ENCODE measurements at places on chromosomes 7 and 10.

GRCh38 chr7:11120675-11121220 is 147.1 kb downstream of the PHF14 start:
- DNase-seq, result peak; percentile 3

DNA sequence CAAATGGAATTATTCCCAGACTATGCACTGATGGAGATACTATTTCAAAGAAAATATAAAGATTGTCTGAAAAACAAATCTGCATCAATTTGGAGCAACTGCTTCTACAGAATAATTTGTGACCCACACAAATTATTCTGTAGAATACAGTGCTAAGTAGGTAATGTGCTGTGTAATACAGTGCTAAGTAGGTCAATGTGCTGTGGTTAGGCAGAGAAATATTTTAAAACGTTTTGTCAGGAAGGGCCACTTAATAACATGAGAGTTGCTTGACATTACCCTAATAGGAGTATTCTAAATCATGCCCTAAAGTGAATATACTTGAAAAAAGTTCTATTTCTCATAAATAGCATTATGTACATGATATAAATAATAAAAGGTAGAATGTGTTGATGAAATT is 116.5 kb upstream of the KCND2 start:
- no peak for DNase-seq

DNA sequence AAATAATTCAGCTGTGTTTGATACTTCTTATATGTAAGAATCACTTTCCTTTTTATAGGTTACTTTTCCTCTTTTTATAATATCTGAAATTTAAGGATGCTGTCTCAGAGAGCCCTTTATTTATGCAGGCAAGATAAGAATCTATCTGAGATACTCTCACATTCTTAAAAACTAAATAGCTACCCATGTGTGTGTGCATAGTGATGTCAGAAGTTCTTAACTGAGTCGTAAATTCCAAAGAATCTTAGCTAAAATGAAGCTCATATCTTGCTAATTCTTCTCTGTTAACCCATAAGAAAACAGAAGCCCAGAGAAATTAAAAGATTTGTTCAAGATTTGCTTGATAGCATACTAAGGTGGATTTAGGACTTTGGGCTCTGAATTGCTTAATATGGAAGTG is 118.5 kb downstream of the PCDH15 start:
- no peak for DNase-seq

DNA sequence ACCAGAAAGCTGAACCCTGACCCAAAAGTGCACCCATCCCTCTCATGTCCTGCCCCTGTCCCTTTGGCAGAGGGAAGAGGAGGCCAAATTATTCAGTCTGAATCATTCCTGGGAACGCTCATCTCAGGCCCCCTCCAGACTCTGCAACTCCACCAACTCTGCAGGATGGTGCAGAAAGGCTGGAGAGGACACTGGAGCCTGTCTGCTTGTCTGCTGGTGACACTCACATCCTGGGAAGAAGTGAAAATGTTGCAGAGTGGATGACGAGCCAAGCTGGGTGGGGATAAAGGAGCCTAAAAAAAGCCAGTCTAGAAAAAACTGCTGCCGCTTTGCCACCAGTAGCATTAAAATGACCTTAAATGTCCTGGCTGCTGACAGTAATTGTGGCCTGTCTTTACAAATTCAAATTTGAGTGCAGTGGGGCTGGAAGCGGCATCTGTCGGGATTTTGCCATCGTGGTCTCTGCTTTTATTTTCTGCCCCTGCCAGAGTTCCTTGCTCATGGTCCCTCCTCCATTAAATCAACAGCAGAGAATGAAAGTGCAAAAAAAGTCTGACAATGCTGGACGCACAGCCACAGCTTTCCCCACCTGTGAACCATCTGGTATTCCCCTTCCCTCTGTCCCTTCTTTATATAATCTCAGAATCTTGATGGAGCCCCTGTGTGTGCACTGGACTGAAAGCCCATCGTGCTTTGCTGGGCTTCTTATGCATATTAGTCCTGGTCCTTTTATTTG is 63.9 kb downstream of the STK17A start:
- DNase-seq, result peak; percentile 52

DNA sequence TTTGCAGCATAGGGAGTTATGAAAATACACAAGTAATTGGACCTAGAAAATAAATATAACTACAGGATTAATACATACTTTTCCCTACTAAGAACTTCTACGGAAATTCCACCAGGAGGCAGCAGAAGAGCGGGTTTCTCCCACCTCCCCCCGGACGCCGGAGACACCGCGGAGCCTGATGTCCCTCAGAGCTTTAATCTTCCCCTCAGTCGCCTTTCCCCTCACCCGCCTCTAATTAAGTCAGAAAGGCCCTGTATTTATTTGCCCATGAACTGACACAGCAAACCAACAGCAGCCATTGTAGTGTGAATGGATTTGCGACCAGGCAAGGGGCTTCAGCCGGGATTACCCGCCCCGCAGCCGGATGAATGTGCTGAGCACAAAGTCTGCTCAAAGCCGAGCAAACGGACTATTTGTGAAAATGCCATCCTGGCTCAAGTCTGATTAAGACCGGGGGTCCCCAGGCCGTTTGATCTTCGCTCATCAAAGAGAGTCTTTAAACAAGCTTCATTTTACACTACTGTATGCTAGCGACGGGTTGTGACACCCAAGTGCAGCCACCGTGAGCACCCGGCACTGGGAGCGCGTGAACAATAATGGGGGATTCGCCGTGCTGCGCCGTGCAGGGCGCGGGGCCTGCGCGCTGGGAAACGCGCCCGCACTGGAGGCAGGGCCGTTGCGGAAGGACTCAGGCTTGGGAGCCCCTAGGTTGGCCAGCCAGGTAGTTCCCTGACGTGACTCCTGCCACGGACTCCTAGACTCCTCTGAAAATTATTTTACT is 5.6 kb upstream of the DKK1 start:
- peak; percentile 69 for DNase-seq

- no peak for DNase-seq
These were observed 320.2 kb downstream of the AHR start for GRCh38 chr7:17618652-17618974.

DNA sequence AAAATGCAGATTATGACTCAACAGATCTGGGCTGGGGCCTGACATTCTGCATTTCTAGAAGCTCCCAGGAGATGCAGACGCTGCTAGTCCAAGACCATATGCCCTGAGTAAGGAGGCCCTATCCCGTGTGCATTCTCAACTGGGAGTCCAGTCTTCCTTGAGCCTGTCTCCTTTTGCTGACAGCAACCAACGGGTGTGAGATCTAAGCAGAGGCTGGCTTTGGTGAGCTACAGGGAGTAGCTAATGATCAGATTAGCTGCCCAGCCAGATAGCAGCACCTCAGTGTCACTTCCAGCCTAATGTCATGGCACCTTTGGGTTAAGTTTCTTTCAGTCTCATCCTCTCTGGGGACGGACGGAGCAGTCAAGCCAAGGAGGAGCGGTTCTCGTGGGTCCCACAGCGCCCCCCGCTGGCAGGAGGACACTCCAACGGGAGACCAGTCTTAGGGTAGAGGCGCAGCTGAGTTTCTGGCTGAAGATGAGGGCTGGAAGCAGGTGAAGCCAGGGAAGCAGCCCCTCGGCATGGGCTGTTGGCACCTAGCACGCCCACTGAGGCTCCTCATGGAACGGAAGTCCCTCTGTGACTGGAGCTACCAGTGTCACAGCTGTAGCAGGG is 154.0 kb downstream of the CCDC3 start:
- peak; percentile 39 for DNase-seq

- peak; percentile 44 for DNase-seq
These were observed 699 bp downstream of the CLIP2 start for GRCh38 chr7:74289659-74290552.

DNA sequence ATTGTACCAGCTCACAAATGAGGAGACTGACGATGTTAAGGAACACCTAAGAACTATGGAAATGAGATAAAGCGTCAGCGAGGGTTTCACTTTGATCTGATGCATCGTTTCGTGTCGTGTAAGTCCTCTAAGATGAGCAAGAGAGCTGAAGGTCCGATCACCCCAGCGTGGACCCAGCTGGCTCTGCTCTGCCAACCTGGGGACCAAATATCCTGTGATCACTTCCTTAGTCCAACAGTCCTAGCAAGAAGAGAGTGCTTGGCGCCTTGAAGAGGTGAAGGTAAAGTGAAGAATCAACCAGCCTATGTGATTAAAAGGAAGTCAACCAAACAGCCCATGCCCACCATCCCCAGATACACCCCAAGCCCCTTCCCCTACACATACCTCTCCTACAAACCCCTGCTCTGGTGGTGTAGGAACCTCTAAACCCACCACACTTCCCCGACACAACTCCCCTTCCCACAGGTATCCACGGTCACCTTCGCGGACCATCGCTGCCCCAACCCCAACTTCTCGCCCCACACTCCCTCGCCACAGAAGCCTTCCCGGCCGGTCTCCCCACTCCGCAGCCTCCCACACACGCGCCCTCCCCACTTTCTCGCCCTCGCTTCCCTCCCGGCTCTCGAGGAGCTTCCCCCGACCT is 722 bp downstream of the UPF2 start:
- peak; percentile 82 for DNase-seq

DNA sequence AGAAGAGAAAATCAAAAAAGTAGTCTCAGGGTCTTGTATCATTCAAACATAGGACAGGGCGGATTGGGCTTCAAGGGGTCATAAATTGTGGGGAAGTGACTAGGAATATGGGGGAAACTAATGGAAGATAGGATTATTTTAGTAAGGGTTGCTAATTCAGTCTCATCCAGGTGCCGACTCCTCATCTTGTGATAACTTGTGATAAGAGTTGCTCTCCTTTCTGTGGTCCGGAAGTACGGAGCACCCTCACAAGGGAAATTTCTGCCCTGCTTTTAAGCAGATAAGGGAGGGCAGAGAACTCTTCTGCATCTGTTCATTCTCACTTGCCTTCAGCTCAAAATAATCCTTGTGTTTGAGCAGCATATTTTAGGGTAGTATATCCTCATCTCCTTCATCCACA is 436.4 kb upstream of the LRGUK start:
- DNase-seq, result no peak

GRCh38 chr10:127014671-127015070 is 109.4 kb downstream of the DOCK1 start:
- no peak for DNase-seq

DNA sequence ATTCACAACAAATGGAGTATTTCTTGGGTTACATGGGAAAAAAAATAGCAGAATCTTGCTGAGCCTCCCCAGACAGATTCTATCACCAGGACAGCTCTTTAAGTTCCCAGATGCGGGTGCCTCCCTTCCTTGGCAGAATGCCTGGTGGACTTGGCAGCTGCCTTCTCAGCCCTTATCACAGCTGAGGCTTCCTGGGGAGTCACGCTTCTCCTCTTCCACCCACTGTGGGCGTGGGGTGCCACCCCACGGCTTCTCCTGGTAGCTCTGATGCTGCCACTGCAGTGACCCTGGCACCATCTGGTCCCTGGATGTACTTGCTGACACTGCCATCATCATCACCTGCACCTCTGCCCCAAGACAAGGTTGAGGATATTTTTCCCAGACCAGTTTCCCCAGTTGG is 16.2 kb upstream of the NME8 start:
- DNase-seq, result peak; percentile 80

DNA sequence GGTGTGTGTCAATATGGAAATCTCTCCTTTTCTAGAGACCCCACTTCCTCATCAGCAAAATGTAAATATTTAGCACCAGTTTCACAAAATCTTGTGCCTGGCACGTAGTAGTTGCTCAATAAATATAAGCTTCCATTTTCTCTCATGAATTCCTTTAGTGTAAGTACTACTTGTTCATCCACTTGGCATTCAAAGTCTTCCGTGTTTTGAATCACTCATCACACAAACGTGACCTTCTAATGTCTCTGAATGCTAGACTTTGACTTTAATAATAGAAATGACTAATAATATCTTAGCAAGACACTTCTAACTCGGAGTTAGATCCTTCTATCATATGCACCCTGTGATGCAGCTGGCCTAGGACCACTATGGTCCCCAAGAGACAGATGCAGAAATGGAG is 168.7 kb upstream of the ZNF32 start:
- DNase-seq, result no peak

- no peak for DNase-seq
These were observed 9.1 kb downstream of the SLC13A4 start for GRCh38 chr7:135718794-135719437.

DNA sequence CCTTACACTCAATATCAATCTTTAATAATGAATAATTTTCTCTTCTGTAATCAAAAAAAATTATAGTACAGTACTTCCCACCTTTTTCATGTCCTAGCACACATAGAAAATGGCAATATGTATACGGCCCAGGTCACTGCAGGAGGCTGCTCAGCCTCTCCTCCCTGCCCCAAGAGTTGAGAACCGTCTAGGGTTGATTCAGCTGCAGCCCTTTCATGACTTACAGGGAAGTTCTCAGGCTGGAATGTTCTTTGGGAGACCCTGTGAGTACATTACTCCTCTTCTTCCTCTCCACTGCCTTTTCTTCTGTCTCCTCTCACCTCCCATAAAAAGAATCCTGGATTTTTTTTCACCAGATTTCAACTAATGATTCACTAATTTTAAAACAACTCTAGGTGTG is 180.0 kb downstream of the HDAC9 start:
- DNase-seq, result no peak

DNA sequence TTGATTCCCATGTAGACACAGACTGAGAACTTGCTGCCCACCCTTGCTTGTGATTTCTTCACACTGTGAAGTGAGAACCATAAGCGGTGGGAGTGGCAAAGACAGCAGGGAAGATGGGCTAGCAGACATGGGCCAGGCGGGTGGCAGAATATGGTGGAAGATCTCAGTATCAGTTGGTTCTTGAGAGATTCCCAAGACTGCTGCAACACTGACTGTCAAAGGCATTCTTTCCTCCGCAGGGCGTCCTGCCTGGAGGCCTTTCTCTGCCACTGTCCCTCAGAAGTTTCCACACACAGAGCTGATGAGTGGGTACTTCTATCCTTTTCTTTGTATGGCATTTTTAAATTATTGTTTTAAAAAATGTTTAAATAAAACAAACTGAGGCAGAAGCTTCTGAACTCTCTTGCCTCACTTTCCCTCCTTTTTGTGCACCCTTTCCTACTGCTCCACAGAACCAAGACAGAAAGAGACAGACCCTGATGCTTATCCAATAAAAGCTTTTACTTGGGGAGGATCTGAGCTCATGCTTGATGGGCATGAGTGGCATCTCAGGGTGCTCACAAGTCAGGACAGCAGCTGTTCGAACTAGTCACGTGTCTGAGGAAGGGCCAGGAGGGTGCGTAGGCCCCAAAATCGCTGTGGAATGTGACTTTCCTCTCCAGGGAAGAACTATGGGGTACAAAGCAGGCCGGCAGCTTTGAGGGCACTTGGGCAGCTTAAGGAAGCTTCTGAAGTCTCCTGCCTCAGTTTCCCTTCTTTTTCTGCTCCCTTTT is 104.7 kb upstream of the PCGF5 start:
- no peak for DNase-seq

DNA sequence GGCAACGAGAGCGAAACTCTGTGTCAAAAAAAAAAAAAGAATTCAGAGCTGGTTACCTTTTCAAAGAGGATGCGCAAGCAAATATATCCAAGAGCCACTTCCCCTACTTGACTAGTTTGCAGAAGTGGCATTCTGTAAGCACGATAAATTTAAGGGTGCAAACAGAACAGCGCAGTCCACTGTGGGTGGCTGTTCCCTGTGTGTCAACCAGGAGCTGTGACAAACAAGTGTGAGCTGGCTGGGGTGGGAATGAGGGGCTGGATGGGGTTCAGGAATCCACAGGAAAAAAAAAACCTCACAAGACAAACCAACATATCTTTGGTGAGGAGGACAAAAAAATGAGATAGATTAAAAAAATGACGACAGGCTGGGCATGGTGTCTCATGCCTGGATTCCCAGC is 15.9 kb downstream of the GUSB start:
- DNase-seq, result no peak

Measured in GM12865 (cell line).